ENCODE measurements at places on chromosomes 5 and 9.
A peak's percentile ranks its signal among the peaks of the same experiment; 100 is the strongest.

DNA sequence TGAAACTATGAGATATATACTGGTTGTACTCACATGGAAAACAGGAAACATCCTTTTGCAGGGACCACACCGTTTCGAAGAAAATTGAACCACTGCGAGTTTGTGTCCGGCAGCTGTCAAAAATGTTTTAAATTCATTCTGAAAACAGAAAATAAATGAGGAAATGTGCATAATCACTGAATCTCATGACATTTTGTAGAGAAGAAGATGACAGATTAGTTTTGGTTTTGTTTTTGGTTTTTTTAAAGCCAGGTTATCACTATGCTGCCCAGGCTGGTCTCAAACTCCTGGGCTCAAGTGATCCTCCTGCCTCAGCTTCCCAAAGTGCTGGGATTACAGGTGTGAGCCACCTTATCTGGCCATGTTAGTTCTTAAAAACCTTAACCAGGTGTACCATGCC lies 3.5 kb downstream of the TXNDC8 start:
- DNase-seq = no peak

GRCh38 chr5:126335886-126336285 lies 87.3 kb upstream of the GRAMD2B start:
- no peak for DNase-seq

GRCh38 chr9:3455717-3456116 lies 70.1 kb downstream of the RFX3 start:
- no peak for DNase-seq

DNA sequence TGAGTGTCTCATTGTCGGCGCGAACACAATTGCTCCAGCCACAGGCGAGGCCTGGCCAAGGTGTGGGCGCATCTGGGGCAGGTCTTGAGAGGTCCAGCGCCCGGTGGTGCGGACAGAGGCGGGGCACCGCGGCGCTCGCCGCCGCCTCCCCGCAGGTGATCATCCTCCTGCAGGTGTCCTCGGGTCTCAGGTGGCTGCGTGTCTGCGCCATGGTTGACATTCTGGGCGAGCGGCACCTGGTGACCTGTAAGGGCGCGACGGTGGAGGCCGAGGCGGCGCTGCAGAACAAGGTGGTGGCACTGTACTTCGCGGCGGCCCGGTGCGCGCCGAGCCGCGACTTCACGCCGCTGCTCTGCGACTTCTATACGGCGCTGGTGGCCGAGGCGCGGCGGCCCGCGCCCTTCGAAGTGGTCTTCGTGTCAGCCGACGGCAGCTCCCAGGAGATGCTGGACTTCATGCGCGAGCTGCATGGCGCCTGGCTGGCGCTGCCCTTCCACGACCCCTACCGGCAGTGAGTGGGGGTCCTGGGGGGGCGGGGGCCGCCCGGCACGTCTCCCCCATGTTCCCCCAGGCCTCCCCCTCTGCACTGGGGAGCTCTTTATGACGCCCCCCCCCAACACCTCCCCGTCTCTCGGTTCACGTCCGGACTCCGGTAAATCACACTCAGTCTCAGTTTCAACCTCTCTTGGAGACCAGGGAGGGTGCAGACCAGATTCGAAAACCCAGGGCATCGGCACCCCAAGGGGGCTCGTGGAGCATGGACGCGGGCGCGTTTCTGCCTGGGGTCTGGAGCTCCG lies 446 bp downstream of the NXNL2 start:
- DNase-seq = no peak

- DNase-seq = peak; percentile 84
These were observed 2.3 kb downstream of the ANXA2R start for GRCh38 chr5:43037636-43038495.

GRCh38 chr5:28403846-28404245 lies 1365.5 kb upstream of the CDH9 start:
- no peak for DNase-seq

DNA sequence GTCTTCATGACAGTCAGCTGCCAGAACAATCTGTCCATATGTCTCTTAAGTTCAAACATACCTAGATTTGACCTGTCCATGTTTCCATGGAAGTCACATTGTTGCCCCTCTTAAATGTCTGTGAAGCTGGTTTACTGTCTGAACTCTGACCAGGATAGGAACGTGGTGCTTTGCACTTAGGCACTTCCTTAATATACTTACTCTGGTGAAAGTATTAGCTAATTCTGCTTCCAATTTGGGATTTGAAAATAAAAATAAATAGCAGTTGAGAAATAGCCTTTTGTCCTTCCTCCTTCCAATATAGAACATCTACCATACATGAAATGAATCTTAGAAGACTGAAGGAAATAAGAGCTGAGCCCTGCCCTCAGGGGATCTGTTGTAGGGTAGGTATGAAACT lies 524.5 kb upstream of the CLINT1 start:
- DNase-seq = no peak

DNA sequence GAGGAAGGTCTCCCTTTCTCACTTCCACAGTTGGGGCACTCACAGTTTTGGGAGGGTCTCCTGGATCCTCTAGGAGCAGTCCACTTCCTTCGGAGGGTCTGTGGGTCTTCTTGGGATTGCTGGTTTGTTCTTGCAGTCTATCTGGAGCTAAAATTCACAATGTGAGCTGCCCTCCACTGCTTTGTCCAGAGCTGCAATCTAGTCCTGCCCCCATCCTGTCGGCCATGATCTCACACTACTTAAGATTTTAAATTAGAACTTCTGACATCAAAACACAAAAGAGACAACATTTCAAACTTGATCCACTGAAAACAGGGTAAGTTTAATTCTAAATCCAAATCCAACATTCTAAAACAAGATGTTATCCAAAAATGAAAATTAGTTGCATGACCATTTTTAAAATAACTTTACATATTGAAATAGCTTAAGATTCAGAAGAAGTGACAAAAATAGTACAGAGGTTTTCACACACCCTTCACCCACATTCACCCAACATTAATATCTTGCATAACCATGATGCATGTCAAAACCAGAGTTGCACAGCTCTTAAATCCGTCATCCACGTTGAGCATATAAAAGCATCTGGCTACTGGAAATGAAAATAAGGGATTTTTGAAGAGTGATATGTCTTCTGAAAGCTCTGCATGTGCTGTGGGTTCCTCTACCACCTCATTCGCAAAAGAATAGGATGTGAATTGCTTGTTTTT lies 113.7 kb upstream of the EPB41L4A start:
- DNase-seq = no peak

Measured in fibroblast of the aortic adventitia (primary cell).